ENCODE measurements at places on chromosomes 2 and 18.

DNA sequence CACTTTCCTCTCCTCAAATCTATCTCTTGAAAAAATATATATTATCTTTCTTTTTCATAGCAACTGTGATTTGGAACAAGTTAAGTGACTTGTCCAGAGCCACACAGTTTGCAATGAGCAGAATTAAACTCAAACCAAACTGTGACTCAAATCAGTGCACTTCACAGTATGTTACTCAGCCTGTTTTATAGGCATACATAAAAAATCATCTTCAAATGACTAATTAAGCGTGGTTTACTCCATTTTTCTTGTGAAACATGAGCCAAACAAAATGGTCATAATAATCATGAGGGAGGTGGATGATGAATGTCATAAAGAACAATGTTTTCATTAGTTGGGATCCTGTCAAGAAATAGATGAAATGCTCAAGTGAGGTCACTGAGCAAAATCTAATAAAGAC lies 6.1 kb upstream of the CCDC178 start:
- no peak for DNase-seq

DNA sequence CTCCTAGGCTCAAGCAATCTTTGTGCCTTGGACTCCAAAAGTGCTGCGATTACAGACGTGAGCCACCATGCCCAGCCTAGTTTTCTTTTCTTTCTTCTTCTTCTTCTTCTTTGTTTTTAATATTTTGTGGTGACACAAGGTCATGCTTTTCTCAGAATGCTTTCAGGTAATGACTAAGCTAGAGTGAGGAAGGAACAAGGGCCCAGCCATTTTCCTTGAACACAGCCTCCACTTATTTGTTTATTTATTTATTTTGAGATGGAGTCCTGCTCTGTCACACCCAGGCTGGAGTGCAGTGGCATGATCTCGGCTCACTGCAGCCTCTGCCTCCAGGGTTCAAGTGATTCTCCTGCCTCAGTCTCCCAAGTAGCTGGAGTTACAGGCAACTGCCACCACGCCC lies 74.3 kb upstream of the ST3GAL5 start:
- no peak for DNase-seq

DNA sequence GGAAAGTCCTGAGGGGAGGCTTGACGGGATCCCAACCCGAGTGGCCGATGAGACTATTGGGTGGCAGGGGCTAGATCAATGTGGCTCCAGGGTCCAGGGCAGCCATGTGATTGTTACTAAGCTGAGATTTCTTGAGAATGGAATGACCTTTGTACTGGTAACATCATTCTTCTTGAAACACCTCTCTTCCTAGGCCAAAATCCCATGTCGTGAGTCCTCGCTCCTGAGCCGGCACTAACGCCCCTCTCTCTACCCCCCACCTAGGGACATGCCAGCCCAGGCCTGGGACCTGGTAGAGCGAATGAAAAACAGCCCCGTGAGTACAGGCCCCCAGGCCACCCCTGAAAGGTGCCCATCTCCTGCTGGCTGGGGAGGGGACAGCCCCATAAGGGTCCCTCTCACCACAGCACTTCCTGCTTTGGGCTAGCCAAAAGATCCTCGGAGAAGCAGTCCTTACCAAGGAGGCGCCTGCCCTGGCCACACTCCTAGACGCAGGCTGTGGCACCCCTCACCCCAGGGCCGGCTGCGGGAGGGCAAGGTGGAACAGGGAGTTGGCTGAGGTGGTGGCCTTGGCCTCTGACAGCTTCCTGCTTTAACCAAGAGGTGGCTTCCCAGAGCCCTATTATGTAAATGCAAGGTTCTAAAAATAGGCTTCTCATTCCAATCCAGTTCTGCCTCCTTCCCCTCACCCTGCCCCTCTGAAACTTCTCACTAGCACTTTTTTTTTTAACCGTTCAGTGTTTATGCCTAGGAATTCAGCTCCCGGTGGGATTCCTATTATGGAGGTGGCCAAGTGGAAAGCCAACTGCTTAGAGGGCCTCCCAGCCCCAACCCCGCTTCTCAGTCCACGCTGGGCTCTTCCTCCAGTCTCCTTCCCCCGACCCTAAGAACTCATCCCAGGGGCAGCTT lies 126.6 kb upstream of the PPP1CB start:
- DNase-seq = no peak

- DNase-seq = no peak
Measured at GRCh38 chr2:67583185-67583584, 186.1 kb downstream of the ETAA1 start.

DNA sequence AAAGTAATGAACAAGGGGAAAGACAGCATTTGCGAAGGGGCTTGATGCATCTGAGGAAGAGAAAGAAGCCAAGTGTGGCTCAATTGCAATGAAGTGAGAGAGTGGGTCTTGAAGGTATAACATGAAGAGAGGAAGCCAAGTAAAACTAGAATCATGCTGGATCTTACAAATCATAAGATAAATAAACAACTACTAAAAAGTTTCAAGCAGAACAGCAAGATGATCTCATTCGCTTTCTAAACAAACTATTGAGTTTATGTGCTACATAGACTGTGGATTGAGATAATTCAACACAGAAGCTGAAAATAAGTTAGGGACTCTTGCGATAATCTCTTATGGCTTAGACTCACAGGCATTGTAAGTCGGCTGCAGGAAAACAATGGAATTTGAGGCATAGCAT lies 1310.5 kb upstream of the NRXN1 start:
- DNase-seq = no peak

DNA sequence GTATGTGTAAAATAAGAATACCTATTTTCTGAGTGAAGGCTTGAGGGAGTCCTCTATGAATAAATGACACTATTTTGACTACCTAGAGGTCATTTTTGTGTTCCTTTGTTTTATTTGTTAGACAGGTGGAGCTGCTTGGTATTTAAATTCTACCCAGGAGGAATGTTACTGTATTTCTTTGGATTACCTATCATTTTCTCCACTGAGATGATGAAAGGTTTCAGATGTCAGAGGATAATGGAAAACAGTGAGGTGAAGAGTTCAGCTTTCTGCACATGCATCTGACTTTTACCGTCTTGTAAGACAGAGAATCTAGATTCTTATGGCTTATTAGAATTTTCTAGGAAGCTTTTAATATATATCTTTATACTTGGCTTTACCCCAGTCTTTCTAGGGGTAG lies 689.8 kb upstream of the NXPH2 start:
- no peak for DNase-seq

GRCh38 chr2:180057706-180058412 lies 50.8 kb upstream of the CWC22 start:
- DNase-seq = no peak

DNA sequence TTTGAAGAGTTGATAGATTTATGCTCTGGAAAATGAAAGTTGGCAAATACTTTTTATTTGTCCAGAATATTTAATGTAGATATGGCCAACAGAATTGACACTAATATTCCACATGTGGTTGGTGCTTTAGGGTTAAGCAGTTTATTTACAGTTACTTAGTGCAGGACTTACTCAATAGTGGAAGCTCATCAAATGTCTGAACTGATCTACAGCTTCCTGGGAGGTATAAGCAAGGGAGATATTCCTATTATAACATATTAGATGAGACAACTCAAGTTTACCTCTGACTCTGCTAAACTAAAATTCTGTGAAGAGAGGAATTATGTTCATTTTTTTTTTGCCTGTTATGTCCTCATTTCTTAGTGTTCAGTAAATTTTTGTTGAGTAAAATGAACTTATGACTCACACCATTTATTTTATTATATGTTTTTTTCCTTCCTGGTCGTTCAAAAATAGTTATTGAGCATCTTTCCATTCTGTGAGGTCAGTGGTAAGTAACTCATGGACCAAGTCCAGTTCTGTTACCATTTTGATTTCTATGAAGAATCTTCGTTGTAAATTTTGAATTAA lies 13.6 kb downstream of the ABI2 start:
- no peak for DNase-seq

DNA sequence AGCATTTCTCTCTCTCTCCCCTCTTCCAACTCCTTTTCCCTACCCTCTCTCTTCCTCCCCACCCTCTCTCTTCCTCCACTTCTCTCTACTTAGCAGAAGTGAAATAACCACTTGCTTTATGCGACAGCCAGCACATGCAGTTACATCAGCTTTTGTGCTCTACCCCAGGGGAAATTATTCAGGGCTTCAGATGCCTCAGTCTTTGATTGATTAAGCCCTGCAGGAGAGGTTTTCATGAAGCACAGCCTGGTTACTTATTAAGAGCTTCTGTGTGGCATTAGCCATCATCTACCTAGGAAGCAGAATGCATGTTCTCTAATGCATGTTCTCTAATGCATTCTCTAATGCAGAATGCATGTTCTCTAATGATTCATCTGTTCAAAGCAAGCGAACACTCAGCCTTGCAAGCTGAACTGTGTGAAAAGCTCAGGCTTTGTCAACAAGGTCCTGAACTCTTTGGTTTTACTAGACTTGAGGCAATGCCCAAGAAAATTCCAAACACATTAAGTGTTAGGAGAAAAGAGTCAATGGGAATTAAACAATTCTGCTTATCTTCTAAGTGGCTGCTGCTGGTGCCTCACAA lies 56.1 kb downstream of the LHCGR start:
- DNase-seq = no peak

DNA sequence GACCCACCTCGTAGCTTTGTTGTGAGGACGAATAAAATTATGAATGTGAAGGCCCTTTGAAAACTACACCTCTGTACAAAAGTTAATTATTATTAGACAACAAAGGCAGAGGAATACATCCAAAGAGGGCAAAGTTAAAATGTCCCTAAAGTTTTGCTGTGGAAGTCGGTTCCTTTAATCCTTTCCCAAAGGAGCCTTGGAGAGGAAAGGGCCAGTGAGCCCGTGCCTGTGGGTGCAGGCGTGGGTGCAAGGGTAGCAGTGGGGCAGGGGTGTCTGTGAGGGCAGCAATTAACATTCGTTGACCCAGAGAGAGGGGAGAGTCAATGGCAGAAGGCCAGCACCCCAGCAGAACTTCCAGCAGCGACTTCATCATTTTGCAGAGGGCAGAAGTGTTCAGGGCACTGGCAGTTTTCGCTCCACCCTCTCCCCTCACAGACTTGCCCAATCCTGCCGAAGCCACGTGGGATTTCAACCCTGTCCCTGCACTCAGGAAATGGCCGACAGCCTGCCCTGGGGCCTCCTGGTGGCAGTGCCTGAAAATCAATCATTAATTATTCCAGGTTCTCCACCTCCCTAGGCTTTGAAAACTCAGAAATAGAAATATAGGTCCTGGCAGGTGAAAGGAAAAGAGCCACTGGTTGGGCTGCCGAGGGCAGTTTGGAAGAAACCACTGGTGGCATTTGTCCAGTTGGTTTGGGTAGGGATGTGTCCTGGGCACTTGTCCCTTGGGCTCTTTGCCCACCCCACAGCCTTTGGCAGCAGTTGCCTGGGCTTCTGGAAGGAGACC lies 4.2 kb upstream of the PAX8 start:
- DNase-seq = peak; percentile 56

DNA sequence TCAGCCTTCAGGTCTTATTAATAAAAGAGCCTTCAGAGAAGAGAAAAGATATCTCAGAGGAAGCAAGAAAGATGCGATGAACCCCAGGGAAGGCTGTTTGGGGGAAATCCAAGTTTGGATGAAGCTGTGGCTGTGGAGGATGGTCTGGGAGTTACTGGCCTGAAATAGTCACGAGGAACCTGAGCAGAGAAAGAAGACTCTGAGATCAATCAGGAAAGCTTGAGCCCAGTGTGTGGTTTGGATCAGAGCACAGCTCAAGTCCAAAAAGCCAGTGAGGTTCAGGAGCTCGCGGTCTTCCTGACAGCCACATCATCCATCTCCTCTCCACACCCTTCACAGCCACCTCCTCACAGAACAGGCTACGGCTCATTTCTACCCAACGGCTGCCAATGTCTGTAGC lies 87.4 kb upstream of the SERPINE2 start:
- no peak for DNase-seq

DNA sequence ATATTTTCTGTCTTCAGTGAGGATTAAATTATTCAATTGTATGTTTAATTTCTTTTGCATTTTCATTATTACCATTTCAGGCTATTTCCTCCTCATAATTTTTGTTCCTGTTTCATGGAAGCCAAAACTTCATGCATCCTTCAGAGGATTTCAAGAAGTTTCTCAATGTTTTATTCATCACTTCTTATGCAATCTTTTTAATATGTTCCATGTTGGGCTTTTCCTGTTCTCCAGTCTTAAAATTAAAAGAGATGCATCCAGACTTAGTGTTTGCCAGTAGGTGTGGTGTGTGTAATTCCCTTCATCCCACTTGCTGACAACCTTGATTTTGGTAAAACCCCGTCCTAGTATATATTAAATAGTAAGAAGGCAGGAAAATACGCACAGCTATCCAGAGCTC lies 190.0 kb downstream of the EN1 start:
- DNase-seq = no peak

- DNase-seq = no peak
Measured at GRCh38 chr2:102359527-102359926, 3.9 kb downstream of the IL18R1 start.

GRCh38 chr2:27471961-27472360 lies 17.6 kb downstream of the IFT172 start:
- no peak for DNase-seq

- DNase-seq = no peak
Measured at GRCh38 chr2:24981411-24982136, 9.8 kb upstream of the DNAJC27 start.

DNA sequence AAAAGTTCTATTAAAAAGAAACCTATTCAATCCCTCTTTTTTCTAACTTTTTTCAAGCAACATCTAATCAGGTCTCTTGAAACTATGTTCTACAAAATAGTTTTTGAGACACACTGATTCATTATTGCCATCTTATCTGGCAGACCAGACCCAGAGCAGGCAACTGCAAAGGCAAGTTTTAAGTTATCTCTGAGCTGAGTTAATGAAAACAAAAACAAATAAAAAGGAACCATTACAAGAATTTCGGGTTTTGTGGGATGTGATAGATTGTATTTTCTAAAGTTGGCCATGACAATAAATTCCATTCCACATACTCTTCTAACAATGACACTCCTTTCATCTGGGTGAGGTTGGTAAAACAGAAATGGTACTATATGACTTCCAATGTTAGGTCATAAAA lies 15.2 kb upstream of the TWSG1 start:
- DNase-seq = no peak

DNA sequence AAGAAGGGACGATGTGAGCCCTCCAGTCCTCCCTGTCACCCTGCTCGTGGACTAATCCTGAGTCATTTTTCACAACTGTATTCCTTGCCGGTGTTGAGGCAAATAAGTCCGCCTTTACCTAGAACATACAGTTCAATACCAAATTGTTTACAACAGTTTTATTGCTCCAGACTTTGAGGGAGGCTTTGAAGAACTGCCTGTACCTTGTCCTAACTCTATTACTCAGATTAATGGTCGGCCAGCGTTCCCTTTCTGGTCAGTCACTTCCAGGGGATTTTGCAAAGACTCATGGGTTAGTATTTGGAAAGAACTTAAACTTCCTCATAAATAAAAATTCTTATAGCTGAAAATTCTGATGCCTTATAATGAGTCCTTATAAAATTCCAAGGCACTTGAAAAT lies 85.1 kb upstream of the ZNF532 start:
- no peak for DNase-seq

- DNase-seq = no peak
Measured at GRCh38 chr2:198097630-198098029, 293.2 kb downstream of the PLCL1 start.
